ENCODE measurements at places on chromosomes 4 and X. TPM values are rescaled to one million over a fixed set of nuclear protein-coding genes. Genes with fewer than 3 reads are reported as not detected.

The DMP1 gene
- not detected for total RNA-seq

GRCh38 chr4:152935631-152936445 is at the start of gene FHDC1:
TSS of gene FHDC1 (plus strand) at chr4:152936323. CDS start at chr4:152943058, 6,735 bp downstream.
- peak; percentile 92 for DNase-seq

GRCh38 chrX:119427024-119427794 is 28.1 kb downstream of the SLC25A43 start:
- peak; percentile 77 for DNase-seq

GRCh38 chr4:1239950-1240307 is 9.0 kb downstream of the CTBP1 start:
- DNase-seq: peak; percentile 85

- no peak for DNase-seq
These were observed 58.1 kb downstream of the SLC10A6 start for GRCh38 chr4:86791126-86791525.

The MAP3K15 gene
- total RNA-seq: under 0.01 TPM

The FOXR2 gene
- total RNA-seq: not detected

The MAGEA12 gene
- not detected for total RNA-seq

The USP26 gene
- total RNA-seq: not detected

GRCh38 chr4:108118505-108118904 is 50.2 kb downstream of the LEF1 start:
- DNase-seq: no peak

The CYSLTR1 gene
- under 0.01 TPM for total RNA-seq

DNA sequence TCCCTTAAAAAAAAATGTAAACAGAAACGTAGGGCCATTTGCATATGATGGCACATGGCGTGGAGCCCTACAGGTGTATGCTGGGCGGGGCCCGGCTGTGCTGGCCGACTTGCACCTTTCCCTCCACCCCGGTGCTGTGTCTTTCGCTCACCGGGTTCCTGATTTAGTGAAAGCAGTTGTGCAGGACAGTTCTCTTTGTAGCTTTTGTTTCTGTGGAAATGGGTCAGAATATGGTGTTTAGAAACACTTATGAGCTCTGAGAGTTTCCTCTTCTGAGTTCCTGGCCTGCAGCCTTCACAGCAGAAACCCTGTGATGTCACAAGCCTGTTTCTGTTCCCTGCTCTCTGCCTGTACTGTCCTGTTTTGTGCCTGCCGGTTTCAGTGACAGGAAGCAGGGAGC is 22.5 kb upstream of the MSANTD1 start:
- DNase-seq: peak; percentile 59

The C4orf17 gene
- total RNA-seq: not detected

GRCh38 chr4:4859799-4860599 is 534 bp downstream of the MSX1 start:
- DNase-seq: peak; percentile 94

The CSAG3 gene
- total RNA-seq: not detected

The HERC5 gene
- 0.88 TPM for total RNA-seq

DNA sequence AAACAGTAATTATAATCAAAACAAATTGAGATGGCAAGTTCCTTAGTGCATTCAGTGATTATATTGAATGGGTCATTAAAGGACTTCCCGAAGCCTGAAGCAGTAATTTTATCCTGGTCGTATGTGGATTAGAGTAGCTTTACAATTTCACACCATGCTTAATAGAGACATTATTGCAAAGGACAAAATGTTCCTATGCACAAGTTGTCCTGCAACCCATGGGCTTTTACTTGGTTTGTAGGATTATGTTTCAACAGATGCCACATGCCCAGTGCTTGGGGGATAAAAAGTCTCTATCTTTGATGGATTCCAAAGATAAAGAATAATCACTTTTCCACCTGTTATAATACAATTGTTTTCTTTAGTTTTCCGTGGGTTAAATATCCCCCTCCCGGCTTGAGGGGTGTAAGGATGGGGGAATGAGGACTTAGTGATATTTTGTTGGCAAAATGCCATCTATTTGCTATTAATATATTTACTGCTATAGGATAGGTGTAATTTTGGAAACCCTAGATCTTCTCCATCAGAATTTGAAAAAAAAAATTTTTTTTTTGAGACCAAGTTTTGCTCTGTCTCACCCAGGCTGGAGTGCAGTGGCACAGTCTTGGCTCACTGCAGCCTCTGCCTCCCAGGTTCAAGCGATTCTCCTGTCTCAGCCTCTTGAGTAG is 156.5 kb upstream of the ETNPPL start:
- no peak for DNase-seq

DNA sequence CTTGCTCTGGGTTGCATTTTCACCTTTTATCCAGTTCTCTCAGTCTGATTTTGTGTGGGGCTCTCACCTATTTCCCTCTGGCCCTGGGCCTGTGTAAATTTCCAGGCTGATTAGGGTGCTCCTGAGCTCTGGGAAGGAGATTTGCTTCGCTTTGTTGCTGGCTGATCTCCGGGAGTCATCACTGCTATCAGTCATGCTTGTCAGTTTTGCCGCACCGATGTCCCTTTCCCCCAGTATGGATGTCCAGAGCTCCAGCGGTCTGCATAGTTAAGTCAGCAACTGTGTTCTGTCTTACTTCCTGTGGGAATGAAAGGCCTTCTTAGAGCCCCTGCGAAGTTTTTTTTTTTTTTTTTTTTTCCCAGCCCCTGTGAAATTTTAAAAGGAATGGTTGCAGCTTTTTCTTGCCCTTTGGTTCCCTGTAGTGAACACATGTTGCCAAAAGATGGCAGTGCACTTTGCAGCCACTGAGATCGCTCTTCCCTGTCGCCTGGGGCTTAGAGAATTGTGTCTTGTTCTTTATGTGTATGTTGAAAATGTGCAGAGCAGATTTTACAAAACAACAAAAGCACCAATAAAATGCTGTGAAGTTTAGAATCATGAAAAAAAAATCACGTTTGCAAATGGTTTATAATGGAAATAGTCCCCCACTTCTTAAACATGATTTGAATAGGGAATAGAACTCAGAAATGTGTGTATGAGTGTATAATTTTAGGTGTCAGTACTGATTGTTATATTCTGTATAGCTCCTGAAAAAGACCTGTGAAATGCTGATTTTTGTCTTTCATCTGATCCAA is 109.1 kb upstream of the SLC4A4 start:
- peak; percentile 76 for DNase-seq

DNA sequence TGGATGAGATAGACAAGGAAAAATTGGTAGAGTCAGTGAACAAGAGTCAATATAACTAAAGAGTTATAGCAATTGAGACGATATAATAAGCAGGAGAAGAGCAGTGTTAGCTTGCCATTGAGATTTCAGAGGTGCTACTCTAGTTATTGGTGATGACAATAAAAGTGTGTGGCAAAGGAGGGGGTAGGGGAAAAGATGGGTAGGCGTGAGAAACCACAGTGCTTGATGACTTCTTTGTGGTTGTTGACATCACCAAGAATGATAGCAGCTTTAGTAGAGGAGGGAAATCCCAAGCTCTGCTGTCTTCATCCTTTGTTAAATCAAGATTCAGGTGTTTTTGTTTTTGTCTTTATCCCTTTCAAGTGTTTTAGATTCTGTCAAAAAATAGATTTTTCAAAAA is 179.9 kb upstream of the PPP3CA start:
- no peak for DNase-seq

The ARL9 gene
- total RNA-seq: 0.59 TPM

GRCh38 chrX:24266996-24267395 is 46.9 kb downstream of the SUPT20HL2 start:
- no peak for DNase-seq

DNA sequence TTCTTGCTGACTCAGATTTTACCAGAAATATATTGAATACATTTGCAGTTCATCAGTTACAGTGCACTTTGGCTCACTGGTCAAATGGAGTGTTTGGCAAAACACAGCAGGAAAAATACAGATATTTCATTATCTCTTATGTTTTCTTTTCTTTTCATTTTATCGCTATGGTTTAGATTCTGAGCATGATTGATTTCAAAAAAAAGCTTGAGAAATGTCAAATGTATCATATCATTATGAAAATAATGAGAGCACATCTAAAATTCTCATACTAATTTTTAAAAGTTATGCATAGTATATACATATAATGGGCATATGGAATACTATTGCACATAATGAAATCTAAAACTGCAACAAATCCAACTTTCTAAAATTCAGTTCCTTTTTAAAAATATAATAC is 593.8 kb upstream of the PCDH7 start:
- no peak for DNase-seq

DNA sequence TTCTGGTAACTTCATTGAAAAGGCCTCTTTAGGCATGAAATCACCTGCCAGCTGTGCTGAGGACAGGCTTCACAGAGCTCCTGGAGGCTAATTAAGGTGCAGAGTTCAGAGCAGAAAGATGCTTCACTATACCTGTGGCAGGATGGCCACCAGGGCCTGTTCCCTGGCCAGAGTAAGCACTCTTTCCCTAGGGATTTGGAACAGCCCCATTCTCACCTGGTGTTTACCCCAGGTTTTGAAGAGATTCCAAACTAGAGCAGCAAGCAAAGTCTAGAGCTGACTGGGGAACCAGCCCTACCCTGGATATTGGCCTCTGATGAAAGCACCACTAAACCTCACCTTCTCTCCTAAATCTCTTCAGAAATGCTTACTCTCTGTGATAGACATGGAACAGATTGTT is 148.8 kb downstream of the PDE5A start:
- no peak for DNase-seq

- no peak for DNase-seq
These were observed 60.9 kb downstream of the SEC24B start for GRCh38 chr4:109494563-109494962.

DNA sequence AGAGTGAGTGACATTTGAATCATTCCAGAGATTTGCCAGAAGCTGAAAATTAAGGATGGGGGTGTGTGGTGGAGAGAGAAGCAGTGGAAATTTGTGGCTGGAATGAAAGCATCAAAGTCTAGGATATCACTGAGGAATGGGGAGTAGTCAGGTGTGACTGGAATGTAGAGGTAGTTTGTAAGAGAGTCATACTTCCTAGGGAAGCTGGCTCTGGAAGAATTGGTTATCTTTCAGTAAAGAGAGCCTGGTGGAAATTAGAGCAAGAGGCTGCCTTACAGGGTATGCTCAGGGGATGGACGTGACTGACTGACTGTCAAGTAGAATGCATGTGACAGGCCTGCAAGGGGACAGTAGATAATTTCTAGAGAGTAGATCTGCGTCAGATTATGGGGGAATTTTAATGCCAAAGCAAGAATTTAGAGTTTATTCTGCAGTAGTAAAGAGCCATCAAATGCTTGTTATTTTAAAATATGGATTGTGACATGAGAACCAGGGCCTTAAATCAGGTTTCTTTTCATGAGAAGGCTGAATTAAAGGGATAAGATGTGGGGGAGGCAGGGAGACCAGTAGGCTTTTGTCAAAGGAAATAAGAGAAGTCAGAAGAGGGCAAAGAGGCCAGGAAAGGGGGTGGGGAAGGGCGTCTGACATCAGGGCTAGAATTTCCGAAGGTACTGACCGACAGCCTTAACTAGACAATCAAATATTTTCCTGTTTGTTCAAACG is 109.9 kb downstream of the AFF1 start:
- DNase-seq: peak; percentile 55

The ERCC6L gene
- 0.59 TPM for total RNA-seq

GRCh38 chr4:24881508-24882196 is 31.2 kb downstream of the CCDC149 start:
- no peak for DNase-seq

The SERPINA7 gene
- not detected for total RNA-seq

The PABPC5 gene
- 3.2 TPM for total RNA-seq

The AFM gene
- not detected for total RNA-seq

The SPANXB1 gene
- total RNA-seq: not detected

DNA sequence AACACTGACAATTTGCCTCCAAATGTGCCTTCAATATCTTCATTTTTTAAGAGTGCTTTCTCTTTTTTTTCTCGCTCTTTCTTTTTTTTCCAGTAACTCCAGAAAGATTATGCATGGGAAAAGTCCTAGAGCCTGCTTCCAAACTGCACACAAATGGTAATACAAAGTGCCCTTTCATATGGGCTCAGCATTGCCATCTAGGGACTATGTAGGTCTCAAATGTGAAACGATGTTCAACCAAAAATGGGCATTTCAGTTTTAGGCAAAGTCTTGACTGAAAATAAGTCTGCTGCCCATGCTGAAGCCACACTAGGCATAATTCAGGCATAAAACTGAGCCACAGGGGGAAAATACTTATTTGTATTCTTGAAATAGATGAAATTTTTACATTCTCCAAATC is 65.6 kb downstream of the SYNPO2 start:
- DNase-seq: peak; percentile 71

The ANOS1 gene
- total RNA-seq: 1.1 TPM

The PSAPL1 gene
- total RNA-seq: not detected

The EDA2R gene
- total RNA-seq: 13.4 TPM

DNA sequence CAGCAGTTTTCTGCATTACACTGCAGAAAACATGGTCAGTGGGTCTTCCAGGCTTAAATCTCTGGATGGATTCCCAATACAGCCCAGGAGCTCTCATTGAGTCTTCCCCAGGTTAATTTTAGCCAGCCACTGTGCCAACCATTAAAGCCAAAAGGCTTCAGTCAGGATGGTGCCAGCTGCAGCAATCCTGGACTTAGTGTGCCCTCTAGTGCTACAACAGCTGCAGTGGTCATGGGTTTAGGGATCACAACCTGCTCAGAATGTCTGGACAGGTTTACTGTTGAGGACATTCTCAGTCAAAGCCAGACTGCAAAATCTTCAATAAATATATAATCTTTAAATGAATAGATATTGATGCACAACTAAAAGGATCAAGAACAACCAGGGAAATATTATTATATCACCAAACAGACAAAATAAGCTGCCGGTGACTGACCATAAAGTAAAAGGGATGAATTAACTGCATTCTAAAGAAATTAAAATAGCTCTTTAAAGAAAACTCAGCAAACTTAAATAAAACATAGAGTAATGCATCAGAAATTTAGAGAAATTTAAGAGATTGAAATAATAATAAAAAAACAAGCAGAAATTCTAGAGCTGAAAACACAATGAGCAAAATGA is 639.9 kb downstream of the SPOCK3 start:
- DNase-seq: peak; percentile 77

- no peak for DNase-seq
These were observed 21.0 kb downstream of the RBM47 start for GRCh38 chr4:40608628-40609027.

GRCh38 chr4:183971929-183972490 is 66.9 kb downstream of the STOX2 start:
- DNase-seq: no peak

DNA sequence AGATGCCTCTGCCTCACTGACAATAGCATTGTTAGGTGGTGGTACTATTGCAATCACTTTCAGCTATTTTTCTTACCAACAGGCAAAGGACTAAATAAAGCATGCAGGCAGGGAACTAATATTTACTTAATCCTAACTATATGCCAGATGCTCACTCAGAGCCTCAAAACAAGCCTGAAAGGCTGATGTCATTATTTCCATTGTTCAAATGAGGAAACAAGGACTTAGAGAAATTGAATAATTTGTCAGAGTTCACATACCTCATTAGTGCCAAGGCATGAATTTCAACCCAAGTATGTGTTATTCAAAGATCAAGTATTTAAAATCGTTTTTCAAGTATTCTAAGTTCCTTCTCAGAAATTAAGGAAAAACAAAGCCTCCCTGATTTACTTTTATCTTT is 374.9 kb upstream of the TECRL start:
- no peak for DNase-seq

GRCh38 chr4:86450861-86451260 is 91.0 kb upstream of the MAPK10 start:
- no peak for DNase-seq

The CABS1 gene
- total RNA-seq: not detected
